ENCODE measurements at places on chromosomes 7 and 10.

DNA sequence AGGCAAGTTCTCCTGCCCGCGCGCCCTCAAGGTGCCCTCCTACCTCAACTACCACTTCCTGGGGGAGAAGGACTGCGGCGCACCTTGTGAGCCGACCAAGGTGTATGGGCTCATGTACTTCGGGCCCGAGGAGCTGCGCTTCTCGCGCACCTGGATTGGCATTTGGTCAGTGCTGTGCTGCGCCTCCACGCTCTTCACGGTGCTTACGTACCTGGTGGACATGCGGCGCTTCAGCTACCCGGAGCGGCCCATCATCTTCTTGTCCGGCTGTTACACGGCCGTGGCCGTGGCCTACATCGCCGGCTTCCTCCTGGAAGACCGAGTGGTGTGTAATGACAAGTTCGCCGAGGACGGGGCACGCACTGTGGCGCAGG lies 1.4 kb downstream of the FZD1 start:
- no peak for DNase-seq

DNA sequence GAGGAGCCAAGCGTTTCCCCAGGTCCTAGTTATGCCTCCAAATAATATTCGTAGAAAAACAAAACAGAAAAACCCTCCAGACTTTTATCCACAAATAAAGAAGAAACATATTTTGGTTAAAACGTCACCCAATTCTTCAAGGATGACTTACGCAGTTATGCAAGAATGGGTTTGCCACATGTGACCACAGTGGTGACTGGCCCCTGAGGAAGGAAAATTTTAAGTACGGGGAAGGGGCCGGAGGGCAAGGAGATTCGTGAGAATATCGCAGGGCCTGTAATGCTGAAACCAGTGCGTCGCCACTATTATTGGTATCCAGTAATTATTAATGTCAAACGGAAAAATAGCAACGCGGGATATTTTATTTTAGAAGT lies 537 bp upstream of the MRPS24 start:
- peak; percentile 67 for DNase-seq

DNA sequence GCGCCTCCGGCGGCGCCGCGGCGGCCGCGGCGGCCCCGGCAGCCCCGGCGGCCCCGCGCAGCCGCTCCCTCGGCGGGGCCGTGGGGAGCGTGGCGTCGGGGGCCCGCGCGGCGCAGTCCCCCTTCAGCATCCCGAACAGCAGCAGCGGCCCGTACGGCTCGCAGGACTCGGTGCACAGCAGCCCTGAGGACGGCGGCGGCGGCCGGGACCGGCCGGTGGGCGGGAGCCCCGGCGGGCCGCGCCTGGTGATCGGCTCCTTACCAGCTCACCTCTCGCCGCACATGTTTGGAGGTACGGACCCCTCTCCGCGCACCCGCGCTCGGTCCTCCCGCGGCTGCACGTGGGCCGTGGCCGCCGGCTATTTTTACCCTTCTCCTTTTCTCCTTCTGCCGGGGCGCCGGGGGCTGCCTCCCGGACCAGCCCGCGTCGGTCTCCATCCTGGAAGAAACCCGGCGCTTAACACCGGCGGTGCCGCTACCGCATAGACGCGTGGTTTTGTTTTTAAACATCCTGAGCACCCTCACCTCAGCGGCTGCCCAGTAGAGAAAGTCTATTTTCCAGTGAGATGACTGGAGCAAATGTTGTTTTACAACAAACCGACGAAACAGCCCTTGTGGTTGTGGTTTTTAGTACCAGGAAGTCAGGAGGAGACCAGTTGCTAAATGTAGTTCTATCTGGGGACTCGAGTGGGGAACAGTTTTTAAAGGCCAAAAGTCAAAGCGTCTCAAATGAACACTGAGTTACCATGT lies 1.3 kb downstream of the ZNRF2 start:
- peak; percentile 76 for DNase-seq

- no peak for DNase-seq
These were observed 75.1 kb upstream of the PTPRZ1 start for GRCh38 chr7:121797657-121798452.

DNA sequence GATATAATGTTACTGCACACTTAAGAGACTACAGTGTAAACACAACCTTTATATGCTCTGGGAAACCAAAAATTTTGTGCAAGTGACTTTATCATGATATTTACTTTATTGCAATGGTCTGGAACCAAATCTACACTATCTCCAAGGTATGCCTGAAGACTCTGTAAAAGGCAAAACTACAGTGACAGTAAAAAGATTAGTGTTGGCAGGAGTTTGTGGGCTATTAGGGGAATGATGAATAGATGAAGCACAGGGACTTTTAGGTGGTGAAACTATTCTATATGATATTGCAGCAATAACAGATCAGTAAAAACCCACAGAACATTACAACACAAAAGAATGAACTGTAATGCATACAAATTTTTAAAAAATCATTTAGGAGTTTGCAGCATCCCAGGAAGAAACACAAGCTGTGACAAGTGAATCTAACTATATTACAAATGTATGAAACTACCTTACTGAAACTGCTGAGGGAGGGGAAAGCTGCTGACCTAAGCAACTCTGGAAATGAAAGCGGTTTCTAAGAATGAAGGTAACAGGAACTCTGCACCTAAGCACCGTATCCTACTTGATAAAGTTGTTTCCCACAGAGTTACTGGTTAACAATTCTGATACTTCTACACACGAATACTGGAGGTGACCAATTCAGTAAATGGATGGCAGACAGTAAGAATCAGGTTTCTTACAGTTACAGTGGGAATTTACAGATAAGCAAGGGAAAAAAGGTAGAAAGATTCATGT lies 82.6 kb downstream of the ATE1 start:
- no peak for DNase-seq

DNA sequence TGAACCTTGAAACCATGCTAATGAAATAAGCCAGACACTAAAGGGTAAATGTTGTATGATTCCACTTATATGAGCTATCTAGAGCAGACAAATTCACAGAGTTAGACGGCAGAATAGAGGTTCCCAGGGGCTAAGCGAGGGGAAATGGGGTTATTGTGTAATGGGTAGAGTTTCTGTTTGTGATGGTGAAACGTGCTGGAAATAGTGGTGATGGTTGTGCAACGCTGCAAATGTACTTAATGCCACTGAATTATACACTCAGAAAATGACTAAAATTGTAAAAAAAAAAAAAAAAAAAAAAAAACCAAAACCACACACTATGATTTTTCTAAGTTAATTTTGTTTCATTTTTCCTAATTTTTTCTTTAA lies 30.0 kb downstream of the SFXN4 start:
- peak; percentile 60 for DNase-seq

DNA sequence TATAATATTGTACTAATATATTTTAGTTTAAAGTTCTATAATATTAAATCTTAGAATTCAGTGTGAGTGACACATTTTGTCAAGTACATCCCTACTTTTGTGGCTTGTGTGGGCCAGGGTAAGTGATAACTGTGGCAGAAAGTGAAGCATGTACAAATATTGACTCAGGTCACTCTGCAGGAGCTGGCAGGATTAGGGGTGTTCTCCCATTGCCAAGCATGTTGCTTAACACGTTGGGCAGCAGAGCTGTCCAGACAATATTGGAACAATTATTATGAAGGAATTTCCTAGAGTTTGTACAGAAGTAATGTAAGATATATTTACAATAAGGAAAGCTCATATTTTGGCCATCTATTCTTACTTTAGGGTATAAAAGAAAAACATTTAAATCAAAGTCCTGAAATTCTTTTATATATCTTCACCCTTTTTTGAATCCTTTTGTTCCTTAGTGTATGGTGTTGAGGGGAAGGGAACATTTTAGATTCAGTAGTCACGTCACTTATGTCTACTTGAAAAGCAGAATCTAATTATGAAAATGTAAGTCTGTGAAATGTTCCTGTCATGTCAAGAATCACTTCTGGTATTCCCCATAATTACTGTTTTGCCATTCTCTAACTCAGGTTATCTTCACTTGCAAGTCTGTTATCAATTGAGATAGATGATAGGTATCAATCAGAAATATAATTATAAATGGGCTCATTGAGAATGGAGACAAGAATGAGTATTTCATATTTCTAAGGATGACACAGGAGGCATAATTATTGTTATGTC lies 4.0 kb downstream of the HDAC9 start:
- no peak for DNase-seq
